ENCODE measurements at places on chromosomes 5 and 9.

GRCh38 chr5:178305801-178306200 lies 73.2 kb upstream of the PHYKPL start:
- no peak for DNase-seq

- no peak for DNase-seq
These were observed 25.5 kb downstream of the CWC27 start for GRCh38 chr5:64794053-64794770.

DNA sequence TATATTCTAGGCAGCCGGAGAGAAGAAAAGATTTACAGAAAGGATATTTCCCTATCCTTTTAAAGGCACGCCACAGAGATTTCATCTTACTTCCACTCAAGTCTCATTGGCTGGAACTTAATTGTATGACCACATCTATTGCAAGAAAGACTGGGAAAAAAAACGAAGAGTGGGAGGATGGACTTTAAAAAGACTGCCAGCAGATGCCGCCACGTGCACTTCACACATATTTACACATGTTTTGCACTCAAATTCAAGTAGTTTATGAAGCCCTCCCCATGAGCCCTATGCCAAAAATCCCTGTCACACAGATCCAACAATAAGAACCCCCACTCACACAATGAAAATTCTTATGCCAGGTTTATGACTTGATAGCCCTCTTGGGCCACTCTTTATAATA lies 138.5 kb upstream of the TYRP1 start:
- DNase-seq: no peak

DNA sequence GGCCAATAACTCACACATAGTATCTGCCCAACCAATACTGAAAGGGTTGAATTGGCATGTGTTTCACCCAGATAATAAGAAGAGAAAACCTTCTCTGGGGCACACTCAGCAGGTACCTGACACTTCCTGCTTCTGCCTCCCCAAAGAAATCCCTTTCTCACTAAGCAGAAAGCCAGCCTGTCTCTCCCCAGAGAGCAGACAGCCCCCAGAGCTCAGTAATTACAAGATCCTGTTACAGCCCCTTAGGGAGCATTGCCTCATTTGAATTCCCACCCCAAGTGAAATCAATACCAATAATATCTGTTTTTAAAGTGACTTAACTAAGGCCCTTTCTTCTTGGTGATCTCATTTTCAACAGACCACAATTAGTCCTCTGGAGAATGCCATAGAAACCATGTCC lies 38.5 kb upstream of the FOXI1 start:
- no peak for DNase-seq

- DNase-seq: no peak
These were observed 35.1 kb downstream of the ADRA1B start for GRCh38 chr5:159951387-159951786.

All from stimulated activated naive CD8-positive, alpha-beta T cell treated with anti-CD3 and anti-CD28 coated beads, Interleukin-15, Interleukin-2, amounts not matched to agents 100 U/mL and 50 U/mL, for 24 hours (primary cell).